SJCRH30 (cell line): ENCODE measurements at places on chromosomes 4 and X.

- H3K27me3 ChIP-seq, result no peaks in the 10 kb centered on the region
- H3K27ac ChIP-seq, result no peak overlapping the region
- peaks cover 21% of the 10 kb centered on the region for H3K4me1 ChIP-seq
- H3K4me3 ChIP-seq, result no peak overlapping the region
- no peaks in the 10 kb centered on the region for H3K36me3 ChIP-seq
Observed at GRCh38 chrX:13164611-13165010, 120.2 kb upstream of the FAM9C start.

- no peak overlapping the region for H3K4me3 ChIP-seq
- DNase-seq, result no peak
- no peaks in the 10 kb centered on the region for H3K36me3 ChIP-seq
- H3K27me3 ChIP-seq, result no peaks in the 10 kb centered on the region
- no peaks in the 10 kb centered on the region for H3K4me1 ChIP-seq
- no peak overlapping the region for H3K27ac ChIP-seq
Observed at GRCh38 chrX:121782544-121782943, 735.1 kb downstream of the GLUD2 start.

GRCh38 chr4:5789141-5789540 lies 78.1 kb downstream of the EVC start:
- no peaks in the 10 kb centered on the region for H3K27me3 ChIP-seq
- no peaks in the 10 kb centered on the region for H3K4me1 ChIP-seq
- H3K36me3 ChIP-seq, result peaks cover 9% of the 10 kb centered on the region
- no peak overlapping the region for H3K4me3 ChIP-seq
- DNase-seq, result no peak

DNA sequence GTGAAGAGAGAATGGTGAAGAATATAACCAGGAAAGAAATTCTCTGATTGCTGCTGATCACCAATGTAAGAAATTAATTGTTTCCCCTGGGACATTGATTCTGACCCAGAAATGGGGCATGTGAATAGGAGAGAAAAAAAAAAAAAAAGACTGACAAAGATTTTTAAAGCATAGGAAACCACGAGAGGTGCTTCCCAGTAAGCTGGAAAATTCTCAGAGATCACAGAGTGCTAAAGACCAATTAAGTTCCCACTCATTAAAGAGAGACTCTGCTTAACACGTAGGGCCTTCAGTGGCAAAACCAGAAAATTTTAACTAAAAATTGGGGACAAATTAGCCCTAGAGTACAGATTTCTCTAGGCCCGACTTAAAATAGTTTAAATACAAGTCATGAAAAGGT lies 604.4 kb downstream of the ARAP2 start:
- H3K4me3 ChIP-seq, result no peak overlapping the region
- no peak overlapping the region for H3K27ac ChIP-seq
- H3K27me3 ChIP-seq, result no peaks in the 10 kb centered on the region
- no peaks in the 10 kb centered on the region for H3K4me1 ChIP-seq

DNA sequence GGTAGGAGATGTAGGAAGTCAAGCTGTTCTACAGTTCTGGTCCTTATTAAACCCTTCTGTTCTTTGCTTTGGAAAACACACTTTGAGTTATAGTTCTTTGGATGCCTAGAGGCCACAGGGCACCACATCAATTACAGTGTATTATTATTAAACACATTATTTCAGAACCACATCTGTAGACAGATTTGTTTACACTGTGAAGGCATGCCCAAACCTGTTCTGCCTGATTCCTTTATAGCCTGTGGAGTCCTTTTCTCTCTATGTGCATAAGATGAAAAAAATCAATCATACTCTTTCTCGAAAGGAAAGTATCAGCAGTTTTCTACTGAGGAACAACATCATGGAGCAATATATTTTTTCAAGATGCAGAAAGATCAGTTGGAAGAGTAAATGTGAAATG lies 371.3 kb upstream of the INTU start:
- no peak overlapping the region for H3K27ac ChIP-seq
- H3K27me3 ChIP-seq, result no peaks in the 10 kb centered on the region; the same call in 1 of the 2 replicates
- DNase-seq, result no peak
- no peaks in the 10 kb centered on the region for H3K4me1 ChIP-seq
- no peaks in the 10 kb centered on the region for H3K36me3 ChIP-seq
- H3K4me3 ChIP-seq, result no peak overlapping the region

- H3K36me3 ChIP-seq, result no peaks in the 10 kb centered on the region
- H3K27me3 ChIP-seq, result no peaks in the 10 kb centered on the region
- H3K4me3 ChIP-seq, result no peak overlapping the region
- peak; percentile 26 for DNase-seq
- no peak overlapping the region for H3K27ac ChIP-seq
- H3K4me1 ChIP-seq, result peaks cover 6% of the 10 kb centered on the region; the same call in 1 of the 2 replicates
Observed at GRCh38 chr4:26452565-26453531, 37.4 kb downstream of the CCKAR start.

GRCh38 chr4:155120536-155120935 lies 87.9 kb upstream of the NPY2R start:
- H3K36me3 ChIP-seq, result no peaks in the 10 kb centered on the region
- DNase-seq, result no peak
- no peak overlapping the region for H3K27ac ChIP-seq
- no peaks in the 10 kb centered on the region for H3K4me1 ChIP-seq
- H3K27me3 ChIP-seq, result no peaks in the 10 kb centered on the region

DNA sequence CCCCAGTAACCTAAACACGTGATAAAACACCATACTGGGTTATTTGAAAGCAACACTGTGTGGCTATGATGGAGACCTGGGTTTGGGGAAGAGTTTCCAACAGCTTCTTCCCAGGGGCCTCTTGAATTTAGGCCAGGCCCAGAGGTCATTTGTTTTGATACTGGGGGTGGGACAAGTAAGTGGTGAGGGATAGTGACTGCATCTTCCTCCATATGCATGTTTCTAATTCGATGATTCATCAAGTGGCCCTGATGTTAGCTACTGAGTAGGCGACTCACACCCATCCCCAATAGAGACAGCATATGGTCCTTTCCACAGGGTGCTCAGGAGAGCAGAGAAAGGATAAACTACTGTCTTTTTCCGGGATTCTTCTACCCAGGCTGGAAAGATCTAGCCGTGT lies 2.7 kb downstream of the NDP start:
- H3K4me3 ChIP-seq, result no peak overlapping the region
- no peak overlapping the region; the same call in 1 of the 2 replicates for H3K27ac ChIP-seq
- DNase-seq, result no peak
- no peaks in the 10 kb centered on the region for H3K36me3 ChIP-seq
- H3K4me1 ChIP-seq, result no peaks in the 10 kb centered on the region
